ENCODE measurements at places on chromosomes 7 and 10.
A peak's percentile ranks its signal among the peaks of the same experiment; 100 is the strongest.

GRCh38 chr10:67492317-67493019 is 203.5 kb downstream of the CTNNA3 start:
- DNase-seq: no peak

DNA sequence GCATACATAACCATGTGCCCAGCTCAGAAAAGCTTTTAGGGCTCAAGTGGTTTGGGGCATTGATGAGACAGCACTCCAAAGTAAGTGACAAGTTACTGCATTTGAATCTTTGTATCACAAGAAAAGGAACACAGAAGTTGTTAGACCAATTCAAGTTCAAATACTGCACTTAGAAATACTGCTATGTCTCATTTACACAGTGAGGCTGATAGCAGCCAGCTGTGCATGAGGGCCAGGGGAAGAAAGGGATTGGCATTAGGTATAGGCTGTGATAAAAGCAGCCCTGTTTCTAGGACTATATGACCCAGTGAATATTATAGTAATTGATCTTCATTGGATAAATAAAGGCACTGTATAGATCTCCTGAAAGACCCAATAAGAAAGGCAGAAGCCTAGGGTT is 197.8 kb upstream of the SORCS1 start:
- DNase-seq: no peak

DNA sequence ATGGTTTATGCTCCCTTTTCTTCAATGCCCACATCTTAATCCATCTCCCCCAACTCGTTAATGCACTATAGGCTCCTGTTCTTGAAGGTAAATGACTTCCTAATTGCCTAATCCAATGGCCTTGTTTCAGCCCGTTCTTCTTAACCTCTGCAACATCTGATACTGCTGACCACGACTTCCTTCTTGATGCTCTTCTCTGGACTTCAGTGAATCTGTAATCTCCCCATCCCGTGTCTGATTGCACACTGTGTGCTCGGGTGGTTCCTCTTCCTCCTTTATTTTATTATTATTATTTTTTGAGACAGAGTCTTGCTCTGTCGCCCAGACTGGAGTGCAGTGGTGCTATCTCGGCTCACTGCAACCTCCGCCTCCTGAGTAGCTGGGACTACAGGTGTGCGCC is 58.9 kb downstream of the HIPK2 start:
- DNase-seq: no peak

- DNase-seq: peak; percentile 33
Measured at GRCh38 chr7:82413237-82413636, 30.3 kb downstream of the CACNA2D1 start.

DNA sequence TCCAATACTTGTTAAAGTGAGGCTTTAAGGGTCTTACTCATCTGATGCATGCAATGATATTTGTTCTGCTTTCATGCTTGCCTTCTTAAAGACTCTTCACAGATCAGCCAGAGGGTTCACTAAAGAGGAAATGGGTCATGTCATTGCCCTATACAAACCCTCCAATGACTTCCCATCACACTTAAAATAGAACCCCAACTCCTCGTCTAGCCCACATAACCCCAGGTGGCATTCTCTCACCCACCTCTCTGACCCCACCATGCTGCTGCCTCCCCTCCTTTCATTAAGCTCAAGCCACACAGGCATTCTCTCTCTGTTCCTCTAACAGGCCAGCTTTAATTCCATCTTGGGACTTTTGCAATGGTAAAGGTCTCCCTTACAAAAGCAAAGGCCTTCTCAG is 253.6 kb downstream of the GRID1 start:
- DNase-seq: no peak

DNA sequence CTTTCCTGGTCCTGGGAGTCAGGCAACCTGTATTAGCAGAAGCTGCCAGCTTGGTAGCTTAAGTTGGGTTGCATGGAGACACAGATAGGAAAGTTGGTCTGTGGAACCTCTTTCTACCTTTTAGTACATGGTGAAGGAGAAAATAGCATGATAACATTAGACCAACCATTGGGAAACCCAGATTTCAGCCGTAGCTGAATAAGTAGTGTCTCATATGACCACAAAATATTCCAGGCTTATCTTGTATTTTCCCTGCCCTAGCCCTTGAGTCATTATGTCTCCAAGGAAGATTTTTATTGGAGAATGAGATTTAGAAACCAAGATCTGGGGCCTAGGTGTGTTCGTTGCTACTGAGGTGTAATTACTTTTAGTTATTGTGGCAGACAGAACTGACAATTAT is 67.2 kb downstream of the CCSER2 start:
- DNase-seq: no peak

DNA sequence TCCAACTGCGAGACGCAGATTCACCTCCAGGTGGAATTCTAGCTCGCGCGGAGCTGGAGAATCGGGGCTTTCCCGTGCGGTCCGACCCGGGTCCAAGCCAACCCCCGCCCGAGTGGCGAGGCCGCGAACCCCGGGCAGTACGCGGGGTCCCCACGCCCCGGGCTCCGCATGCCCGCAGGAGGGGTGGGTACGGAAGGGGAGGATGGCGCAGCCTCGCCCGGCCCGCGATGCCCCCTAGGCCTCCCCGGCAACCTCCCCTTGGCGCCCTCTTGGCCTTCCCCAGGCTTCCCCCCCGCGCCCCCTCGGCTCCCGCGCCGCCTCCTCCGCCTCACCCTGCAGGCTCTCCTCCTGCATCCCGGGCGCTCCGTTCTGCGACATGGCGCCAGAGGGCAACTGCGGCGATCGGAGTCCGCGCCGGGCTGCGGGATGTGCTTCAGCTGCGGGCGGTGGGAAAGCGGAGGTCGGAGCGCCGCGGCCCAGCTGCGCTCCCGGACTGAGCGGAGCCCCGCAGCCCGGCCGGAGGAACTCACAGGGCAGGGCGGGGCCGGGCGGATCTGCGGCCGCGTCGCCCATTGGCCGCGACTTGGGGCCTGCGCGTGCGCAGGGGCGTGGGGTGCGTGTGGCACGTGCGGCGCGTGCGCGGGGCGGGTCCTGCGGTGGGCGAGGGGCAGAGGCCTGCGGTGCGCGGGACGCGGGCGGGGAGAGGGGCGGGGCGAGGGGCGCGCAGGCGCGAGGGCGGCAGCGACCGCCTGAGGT is at the start of gene BNIP3:
BNIP3 (minus strand) TSS at position 495 of the 756 bp plus-strand sequence; CDS start at position 378, 117 bp downstream.
- DNase-seq: peak; percentile 78

- no peak for DNase-seq
Measured at GRCh38 chr7:25795824-25796235, 356.2 kb upstream of the NFE2L3 start.

DNA sequence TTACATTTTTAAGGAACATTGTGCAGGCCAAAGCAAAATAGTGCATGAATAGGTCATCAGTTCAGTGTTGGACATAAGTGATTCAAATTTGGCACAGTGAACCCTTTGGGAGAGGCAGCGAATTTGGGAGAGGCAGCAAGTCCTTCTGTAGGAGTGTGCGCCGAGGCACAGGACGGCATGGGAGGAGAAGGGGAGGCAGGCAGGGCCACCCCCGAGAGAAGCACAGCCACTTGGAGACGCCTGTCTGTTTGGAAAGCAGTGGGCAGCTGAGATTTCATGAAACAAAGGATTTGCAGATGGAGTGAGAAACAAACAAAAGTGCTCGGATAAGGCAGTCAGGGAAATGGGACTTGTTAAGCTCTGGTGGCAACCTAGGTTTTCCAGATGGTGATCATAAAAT is 30.6 kb downstream of the VIPR2 start:
- DNase-seq: no peak

DNA sequence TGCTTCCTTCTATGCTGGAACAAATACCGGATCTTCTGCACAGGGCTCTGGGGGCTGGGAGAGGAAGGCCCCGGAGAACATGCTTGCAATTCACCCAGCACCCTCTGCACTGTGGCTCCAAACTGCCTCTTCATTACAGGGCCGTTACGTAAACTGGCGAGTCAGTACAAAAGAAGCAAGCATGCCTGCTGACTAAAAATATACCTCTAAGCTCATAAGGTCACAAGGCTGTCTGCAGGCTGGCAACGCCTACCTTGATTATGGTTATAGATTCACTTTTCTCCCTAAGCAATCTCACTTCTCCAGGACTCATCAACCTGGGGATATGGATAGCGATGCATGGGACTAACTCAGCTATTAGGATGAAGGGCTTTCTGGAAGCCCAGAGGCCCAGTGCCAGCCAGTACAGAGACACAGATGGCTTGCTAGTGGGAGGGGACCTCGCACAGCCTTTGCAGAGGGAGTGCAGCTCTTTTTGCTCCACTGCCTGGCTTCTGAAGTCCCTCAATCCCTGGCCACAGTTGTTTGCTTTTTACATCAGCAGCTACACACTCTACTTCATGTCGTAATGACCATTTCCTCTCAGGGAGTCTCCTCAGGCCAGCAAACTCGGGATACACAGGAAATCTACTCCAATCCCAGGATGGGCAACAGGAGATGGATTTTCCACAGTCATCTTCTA is 96.1 kb downstream of the SH3PXD2A start:
- no peak for DNase-seq

GRCh38 chr10:93408783-93409182 is 73.4 kb downstream of the MYOF start:
- no peak for DNase-seq

- no peak for DNase-seq
Measured at GRCh38 chr7:39948375-39948955, 1.6 kb upstream of the CDK13 start.

DNA sequence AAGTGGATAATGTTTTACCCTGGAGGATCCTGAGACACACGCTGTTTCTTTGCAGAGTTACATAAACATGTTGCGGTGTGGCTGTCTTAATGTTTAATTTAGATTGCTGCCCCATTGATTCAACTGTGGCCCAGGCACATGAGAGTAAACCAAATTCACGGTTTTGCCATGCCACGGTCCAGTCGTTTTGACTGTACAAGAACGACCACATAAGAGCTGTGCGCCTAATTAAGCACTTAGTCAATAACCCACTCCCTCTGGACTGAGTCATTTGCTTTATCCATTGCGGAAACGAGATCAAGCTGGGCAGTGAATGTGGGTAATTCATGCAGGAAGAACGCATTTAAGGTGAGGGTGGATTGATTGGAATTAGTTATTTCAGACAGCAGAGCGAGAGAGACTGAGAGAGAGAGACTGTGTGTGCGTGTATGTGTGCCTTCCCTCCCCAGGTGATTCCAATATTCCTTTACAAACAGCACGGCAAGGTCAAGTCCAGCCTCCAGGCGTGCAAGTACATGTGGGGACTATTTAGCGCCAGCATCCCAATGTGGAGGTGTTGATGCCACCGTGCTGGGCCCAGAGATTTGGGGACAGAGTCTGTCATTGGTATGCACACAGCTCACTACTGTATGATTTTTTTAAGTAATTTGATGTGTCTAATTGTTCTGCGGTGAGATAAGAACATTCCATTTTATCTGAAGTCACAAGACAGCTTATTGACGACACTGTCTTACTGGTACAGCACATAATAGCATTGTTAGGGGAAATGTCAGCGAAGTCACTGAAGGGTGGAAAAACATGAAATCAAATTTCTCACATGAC is 8.4 kb upstream of the TEX36 start:
- DNase-seq: peak; percentile 60

Measured in astrocyte of the cerebellum (primary cell).